ENCODE measurements at places on chromosomes 3 and 15. TPM values are rescaled to one million over a fixed set of nuclear protein-coding genes. Genes with fewer than 3 reads are reported as not detected.

DNA sequence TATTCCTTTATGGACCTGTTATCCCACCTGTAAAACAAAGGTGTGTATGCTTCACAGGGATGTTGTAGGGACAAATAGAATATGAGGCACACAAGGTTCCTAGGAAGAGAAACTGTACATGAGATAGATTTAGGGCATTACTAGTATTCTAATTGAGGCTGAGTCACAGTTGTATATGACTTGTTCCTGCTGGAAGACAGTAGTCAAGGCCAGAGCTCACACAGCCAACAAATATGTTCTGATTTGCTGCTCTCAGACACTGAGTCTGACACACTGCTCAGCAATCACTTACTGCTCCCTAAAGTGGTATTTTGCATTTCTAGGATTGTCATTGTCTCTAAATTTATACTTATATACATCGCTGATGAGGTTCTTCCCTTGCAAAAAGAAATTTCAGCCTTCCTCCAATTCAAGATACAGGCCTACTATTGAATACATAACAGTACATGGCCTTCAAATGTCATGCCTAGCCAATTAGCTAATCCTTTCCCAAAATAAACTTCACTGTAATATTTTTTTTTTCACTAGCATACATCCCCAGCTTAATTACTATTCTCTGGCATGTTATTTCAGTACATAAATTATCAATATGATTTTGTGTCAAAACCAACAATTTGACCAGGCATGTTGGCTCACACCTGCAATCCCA is 69.8 kb downstream of the TIGIT start:
- H3K36me3 ChIP-seq: no peaks in the 10 kb centered on the region
- no peak overlapping the region for H3K27ac ChIP-seq

GRCh38 chr3:190780524-190780923 is 82.0 kb downstream of the GMNC start:
- H3K36me3 ChIP-seq: no peaks in the 10 kb centered on the region
- no peak for DNase-seq
- no peaks in the 10 kb centered on the region for H3K27me3 ChIP-seq
- H3K4me1 ChIP-seq: no peaks in the 10 kb centered on the region
- H3K27ac ChIP-seq: no peak overlapping the region

DNA sequence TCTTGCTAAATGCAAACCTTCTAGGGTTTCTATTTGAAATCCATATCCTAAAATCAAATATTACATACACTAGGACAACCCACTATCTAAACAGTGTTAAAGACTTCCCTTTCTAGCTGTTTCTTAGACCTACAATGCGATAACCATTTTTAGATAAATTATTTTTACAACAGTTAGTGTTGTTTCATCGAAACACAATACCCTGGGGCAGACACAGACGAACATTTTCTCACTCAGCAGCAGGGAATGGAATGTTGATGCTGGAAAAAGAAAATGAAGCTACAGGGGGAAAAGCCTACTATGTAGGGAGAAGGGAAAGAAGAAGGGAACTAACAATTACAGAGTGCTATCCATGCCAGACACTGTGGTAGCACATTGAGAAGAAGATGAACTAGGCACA is 6.0 kb upstream of the HERC1 start:
- H3K36me3 ChIP-seq: no peaks in the 10 kb centered on the region
- DNase-seq: no peak
- no peaks in the 10 kb centered on the region for H3K27me3 ChIP-seq
- H3K4me1 ChIP-seq: no peaks in the 10 kb centered on the region
- no peak overlapping the region for H3K4me3 ChIP-seq
- no peak overlapping the region for H3K27ac ChIP-seq

CCDC39 gene
- total RNA-seq: not detected

XCR1 gene
- total RNA-seq: 0.05 TPM

MYL3 gene
- not detected for total RNA-seq

DNA sequence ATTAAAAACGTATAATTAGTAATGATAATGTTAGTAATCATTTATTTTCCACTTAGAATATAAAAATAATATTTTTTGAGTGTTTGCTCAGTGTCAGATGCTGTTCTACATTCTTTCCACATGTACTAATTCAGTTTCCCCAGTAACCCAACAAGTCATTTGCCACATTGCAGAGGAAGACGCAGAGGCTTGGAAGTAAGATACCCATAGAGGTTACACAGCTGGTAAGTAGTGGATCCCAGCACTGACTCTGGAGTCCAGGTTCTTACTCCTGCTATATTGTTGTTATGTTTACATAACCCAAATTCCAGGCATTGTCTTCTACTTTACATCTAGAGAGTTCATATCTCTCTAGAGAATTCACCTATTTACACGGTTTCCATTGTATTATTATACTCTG is 48.2 kb upstream of the MYO5C start:
- H3K27ac ChIP-seq: no peak overlapping the region
- no peak overlapping the region for H3K4me3 ChIP-seq

SI gene
- 66.1 TPM for total RNA-seq

COX5A gene
- 563 TPM for total RNA-seq

All from colonic mucosa (tissue), 4 donors.